ENCODE measurements at places on chromosomes 3 and 15. TPM values are rescaled to one million over a fixed set of nuclear protein-coding genes. Genes with fewer than 3 reads are reported as not detected.

- no peak for DNase-seq
Observed at GRCh38 chr3:3648988-3649679, 150.1 kb upstream of the LRRN1 start.

DNA sequence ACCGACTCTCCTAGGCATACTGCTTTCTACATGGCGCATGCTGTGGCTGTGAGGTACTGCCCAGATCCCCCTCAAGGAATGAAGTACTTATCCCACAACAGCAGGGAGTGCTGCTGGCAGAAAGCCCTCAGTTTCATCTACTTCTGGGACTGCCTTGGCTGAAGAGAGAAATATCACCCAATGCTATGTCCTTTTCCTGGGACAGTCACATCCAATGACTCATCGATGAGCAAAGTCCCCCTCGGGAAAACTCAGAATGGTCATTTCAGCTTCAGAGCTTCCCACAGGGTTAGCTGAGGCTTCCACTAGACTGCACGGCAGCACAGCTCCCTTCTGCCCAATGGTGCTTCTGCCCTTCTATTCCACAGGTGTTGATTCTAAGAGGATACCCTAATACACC lies 3.6 kb upstream of the NMD3 start:
- DNase-seq = no peak

GABRR3 gene
- not detected for total RNA-seq

TMEM207 gene
- total RNA-seq = not detected

DNA sequence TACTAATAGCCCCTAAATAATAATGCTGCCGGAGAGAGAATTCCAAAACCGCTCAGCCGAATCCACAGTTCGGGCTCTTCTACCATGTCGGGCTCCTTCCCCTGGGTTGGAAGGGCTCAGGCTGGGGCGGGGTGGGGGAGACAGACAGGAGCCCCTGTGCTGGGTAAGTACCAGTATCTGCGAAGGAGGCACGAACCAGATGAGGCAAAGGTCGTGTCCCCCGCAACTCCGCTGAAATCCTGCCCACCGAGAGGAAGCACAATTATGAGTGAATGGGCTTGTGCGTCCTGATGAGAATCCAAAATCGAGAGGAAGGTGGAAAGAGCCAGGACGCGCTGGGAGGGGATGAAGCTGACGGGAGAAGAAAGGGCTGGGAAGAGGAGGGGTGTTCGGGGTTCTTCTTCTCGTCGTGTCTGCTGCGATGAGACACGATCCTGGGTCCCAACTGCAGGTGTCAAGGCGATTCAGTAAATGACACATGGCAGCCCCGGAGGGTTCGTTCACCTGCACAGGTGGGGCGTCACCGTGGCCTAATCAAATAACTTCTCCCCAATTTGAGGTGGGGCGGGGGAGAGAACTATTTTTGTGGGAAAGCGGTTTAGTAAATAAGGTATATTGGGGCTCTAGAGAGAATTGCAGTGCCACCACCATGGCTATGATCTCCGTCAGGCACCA lies 707 bp upstream of the FAM81A start:
- no peak for DNase-seq

GOLIM4 gene
- 66.9 TPM for total RNA-seq

DNA sequence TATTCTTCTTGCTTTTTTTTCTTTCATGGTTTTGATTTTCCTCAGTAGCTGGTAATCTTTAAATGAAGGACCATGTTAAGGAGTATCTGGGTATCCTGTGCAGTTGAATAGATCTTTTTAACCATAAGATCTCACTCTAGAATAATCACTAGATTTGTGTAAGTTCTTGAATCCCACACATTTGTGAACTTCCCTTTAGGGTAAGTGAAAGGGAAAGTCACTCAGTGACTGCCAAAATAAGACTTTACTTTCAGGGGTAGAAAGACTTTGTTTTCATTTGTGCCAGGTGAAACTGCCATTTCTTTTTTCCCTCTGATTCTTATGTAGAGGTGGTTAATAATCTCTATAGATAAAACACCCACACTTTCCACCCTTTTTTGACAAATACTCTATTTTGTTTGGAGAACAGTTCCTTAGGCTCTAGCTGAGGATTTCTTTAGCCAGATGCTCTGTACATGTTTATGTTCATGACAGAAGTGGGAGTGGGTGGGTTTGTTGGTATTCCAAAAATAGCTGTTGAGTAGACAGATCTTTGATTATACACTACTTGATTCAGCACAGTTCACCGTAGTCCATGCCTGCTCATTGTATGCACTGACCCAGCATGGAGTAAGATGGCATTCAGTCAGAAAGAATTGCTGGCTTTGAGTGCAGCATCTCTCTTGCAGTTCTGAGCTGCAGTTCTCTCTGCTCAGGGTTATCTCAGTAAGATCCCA lies 28.5 kb downstream of the LRRC49 start:
- no peak for DNase-seq

DNA sequence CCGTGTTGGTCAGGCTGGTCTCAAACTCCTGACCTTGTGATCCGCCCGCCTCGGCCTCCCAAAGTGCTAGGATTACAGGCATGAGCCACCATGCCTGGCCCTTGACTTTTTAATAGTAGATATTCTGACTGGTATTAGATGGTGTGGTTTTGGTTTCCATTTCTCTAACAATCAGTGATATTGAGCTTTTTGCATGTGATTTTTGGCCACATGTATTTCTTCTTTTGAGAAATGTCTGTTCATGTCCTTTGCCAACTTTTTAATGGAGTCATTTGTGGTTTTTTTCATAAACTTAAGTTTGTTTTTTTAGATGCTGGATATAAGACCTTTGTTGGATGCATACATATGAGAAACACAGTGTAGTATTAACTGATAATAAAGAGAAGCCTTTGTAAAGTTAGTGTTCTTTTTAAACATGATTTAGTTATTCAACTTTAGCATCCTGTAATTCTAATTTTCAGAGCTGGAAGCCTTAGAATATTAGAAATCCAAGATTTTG lies 280.8 kb downstream of the RBMS3 start:
- no peak for DNase-seq

- no peak for DNase-seq
Observed at GRCh38 chr15:63931556-63931955, 97.8 kb upstream of the HERC1 start.

DNA sequence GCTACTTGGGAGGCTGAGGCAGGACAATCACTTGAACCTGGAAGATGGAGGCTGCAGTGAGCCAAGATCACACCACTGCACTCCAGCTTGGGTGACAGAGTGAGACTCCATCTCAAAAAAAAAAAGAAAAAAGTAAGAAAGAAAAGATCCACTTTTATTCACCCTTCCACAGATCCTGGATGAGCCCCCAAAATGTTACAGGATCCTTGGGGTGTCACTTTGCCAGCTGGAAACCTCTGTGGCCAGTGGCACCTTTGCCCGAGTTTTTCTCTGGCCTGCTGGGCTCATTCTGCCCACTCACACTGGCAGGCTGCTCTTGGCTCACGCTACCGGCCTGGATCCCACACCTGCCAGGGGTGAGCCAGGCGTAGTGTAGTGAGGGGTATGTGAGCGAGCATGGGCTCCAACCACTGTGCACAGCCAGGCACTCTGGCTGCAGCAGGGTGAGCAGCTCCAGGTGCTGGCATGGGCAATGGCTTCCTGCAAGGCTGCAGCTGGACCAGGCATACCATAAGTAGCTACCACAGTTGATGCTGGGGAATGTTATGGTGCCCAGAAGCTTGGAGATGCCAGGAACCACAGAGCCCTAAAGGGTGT lies 57.8 kb upstream of the C15orf39 start:
- no peak for DNase-seq

DNA sequence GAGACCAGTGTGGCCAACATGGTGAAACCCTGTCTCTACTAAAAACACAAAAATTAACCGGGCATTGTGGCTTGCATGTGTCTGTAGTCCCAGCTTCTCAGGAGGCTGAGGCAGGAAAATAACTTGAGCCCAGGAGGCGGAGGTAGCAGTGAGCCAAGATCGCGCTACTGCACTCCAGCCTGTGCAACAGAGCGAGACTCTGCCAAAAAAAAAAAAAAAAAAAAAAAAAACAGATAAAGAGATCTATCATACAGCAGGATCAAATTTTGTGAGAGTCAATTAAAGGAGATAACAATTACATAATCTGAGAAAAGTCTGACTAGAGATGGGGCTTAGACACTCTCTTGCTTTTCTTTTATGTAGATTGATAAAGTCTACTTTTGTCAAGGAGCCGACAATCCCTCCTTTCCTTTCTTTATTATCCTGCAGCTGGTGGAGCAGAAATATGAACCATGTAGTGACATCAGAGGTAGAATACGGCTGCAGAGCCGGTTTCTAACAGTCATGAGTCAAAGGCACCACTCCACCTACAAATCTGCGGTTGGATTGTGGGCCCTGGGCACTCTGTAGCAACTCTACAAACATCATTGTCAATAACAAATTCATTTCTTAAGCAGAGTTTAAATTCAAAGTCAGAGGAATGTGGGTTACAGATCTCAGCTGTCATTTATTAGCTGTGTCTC lies 9.0 kb downstream of the C2CD4A start:
- DNase-seq = no peak

DNA sequence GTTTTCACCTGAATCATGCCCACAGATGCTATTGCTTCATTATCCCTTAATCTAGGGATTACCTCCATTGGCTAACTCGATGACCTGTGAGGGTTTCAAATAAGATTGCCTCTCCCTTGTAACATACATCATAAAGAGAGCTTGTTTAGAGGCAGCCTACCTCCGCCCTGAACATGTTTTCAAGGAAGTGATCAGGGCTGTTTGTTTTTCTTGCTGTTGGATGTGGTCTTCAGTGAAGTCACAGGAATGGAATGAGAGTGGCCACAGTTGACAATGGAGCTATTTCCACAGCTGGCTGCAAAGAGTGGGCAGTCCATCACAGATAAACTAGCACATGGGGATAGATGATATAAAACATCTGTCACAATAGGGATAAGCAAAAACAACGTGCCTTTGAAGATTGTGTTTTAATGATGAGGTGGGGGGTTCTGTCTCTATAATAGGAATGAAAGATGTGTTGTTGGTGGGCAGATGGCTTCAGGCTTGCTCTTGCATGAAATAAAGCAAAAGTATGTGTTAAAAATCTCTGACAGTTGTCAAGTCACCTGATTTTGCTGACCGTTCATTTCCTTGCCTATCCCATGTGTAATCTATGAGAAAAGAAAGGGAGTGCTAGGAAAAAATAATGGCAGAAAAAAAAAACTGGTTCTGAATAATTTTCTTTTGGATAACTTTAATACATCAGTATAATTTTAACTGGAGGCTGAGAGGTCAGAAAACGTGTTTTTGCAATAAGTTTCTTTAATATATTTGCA lies 642.3 kb downstream of the RBMS3 start:
- DNase-seq = peak; percentile 31

- DNase-seq = no peak
Observed at GRCh38 chr3:88528494-88528893, 378.7 kb downstream of the C3orf38 start.

ARGFX gene
- not detected for total RNA-seq

GRCh38 chr3:95751509-95751908 lies 1062.9 kb upstream of the EPHA6 start:
- DNase-seq = no peak

DNA sequence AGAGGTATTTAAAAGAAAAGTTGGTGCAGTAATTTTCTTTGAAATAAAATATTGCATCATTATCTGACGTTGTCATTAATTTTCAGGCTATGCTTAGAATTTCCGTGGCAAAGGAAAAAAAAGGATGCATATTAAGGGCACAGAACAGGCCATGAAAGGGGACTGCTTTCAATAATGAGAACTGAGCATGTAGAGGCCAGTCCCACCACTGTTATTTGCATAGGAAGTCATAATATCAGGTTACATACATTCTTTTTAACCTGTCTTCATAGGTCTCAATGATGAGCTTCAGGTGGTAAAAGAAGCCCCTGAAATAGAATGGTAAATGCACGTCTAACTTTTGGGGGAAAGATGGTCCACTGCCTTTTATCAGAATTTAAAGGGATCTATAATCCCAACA lies 272.1 kb upstream of the ALCAM start:
- DNase-seq = no peak

- no peak for DNase-seq
Observed at GRCh38 chr15:31452595-31453557, 126.2 kb downstream of the KLF13 start.

DNA sequence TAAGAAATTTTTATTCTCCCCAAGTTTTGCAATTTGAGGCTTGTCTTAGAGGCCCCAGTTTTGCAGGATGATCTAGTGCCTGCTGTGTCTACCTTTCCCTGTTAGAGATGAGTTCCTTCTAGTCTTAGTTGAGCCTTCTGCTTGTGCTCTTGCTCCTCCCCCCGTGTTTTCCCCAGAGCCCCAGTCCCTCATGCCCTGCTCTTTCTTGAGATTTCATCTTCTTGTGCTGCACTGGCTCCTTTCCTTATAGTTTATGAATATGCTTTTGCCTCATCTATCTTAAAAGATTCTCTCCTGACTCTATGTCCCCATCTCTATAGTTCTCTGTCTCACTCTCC lies 4.7 kb downstream of the GAP43 start:
- DNase-seq = no peak

- DNase-seq = no peak
Observed at GRCh38 chr3:23746441-23746840, 59.3 kb upstream of the UBE2E1 start.

GRCh38 chr15:47718497-47719437 lies 1.5 kb downstream of the SEMA6D start:
- DNase-seq = no peak

DNA sequence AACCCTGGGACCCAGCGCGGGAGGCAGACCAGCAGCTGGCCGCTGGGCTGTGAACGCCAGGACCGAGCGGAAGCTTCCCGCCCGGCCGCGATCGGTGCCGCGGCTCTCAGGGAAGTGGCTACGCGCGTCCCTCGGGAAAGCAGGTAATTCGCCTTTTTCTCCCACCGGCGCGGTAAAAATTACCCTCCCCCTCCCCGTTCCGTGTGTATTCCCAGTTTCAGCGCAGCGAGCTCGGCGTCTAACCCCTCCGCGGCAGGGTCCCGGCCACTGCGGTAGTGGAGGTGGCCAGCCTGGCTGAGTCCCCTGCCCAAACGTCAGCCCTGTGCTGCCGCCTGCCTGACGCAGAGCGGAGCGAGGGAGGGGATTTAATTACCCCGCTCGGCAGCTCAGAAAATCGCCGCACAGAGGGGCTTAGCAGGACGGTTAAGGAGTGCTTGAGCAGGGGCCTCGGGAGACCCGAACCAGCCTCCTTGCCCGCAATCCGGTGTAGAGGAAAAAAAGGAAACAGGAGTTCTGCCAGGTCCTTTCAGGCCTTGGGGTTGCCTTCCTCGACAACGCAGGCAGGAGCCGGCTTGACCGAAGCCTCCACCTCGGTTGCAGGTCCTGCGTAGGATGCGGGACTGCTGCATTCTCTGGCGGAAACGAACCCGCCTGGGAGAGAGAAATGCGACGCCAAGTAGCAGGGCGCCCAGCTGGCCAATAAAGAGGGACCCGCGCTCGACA lies 2.9 kb downstream of the GATA2 start:
- no peak for DNase-seq

- DNase-seq = no peak
Observed at GRCh38 chr3:154029926-154030325, 91.3 kb upstream of the ARHGEF26 start.

RLBP1 gene
- total RNA-seq = not detected

GRCh38 chr3:38383156-38383875 lies 36.7 kb downstream of the XYLB start:
- no peak for DNase-seq
